GM04503 (cell line): ENCODE measurements at places on chromosomes 1 and 21.

GRCh38 chr1:26922431-26922729, 837 bp downstream of the NUDC start:
- no peak for DNase-seq

DNA sequence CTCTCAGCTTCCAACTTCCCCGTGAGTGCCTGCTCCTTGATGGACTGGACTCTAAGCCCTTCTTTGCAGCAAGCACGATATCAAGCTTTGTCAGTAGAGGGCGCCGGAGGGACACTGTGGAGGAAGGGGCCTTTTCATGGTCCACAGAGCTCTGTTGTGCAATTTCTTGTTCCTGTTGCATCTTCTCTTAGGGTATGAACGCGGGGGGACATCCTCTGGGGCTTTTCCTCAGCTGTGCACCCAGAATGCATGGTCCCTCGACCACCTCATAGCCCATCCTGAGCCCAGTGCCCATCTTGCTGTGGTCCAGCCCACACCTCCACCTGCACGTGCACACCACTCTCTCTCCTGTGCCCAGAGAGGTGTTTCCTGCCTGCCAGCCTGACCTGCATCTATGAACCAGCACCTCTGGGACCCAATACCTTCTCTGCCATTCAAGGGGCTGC, 556.8 kb downstream of the PTPRU start:
- DNase-seq = peak; percentile 12

DNA sequence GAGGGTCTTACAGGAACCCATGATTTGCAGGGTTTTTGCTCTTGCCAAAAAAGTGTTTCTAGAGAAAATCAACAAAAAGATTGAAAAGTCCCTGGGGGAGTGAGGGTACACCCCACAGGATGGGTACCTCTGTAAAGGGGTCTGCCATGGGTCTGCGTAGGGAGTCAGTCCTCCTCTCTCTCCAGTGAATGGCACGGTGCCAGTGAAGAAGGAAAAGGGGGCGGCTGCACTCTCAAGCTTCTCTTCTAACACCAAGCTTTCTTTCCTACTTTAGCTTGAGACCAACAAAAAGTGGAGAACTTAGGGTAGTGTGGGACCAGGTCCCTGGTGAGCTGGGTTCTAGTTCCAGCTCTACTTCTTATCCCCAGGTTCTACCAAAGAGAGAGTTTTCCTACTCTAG, 87.4 kb downstream of the GLUL start:
- no peak for DNase-seq

DNA sequence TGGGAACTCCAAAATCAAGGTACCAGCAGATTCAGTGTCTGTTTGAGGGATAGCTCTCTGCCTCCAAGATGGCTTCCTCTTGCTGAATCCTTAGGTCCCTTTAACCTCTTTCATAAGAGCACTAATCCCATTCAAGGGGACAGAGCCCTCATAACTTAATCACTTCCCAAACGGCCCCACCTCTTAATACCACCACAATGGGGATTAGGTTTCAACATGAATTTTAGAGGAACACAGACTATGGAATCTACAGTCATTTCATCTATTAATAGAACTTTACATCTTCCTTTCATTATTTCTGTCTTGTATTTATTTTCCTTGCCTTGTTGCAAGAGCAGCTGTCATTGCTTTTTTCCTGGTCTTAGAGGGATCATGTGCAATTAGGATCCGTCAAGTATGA, 30.3 kb downstream of the HOOK1 start:
- DNase-seq = no peak

GRCh38 chr1:110494522-110495406, 24.2 kb downstream of the KCNA10 start:
- DNase-seq = no peak

DNA sequence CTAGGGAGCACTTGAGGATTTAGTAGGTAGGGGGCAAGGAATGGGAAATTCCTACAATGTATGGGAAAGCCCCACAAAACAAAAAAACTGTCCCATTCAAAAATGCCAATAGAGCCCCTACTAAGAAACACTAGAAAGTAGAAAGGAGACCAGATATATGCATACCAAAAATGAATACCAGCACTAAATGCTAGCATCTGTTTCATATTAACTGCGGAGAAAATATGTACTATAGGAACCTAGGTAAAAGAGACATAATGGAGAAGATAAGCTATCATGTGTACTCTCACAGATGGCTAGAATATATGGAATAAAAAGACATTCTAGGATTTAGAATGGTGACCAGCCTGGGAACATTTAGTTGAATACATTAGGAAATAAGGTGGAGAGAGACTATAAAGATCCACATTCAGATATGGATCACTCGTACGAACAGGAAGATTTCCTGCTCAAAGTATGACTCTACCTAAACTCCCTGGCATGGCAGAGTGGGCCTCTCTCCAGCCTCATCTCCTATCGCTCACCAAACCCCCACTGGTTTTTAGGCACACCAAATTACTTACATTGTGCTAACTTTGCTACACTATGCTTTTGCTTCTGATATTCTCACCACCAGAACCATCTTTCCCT, 18.3 kb downstream of the ZNHIT6 start:
- no peak for DNase-seq

DNA sequence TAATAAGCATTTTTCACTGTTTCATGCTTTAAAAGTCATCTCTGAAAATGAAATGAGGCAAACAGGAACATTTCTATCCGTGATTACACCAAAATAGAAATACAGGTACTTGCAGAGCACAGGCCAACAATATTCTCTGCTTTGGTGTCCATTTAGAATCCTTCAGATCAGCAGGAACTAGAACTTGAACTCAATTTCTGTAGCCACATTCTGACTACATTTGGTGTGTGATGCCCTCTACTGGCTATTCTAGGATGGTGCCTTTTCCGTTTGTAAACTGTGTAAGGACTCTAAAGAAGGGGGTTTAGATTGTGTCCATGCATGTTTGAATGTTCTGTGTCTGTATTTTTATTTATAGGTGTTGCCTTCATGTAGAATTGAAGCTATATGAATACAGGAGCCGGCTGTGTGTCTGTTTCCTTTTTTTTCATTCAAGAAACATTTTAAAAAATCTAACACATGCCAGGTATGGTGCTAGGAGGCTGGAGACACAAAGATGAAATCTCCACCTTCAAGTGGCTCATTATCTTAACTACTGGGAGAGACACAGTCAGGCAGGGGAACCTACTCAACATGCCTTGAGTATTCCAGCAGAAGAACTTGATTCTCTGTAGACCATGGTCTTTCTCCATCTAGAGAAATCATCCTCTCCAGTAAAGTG, 7.6 kb upstream of the ZNF326 start:
- no peak for DNase-seq

DNA sequence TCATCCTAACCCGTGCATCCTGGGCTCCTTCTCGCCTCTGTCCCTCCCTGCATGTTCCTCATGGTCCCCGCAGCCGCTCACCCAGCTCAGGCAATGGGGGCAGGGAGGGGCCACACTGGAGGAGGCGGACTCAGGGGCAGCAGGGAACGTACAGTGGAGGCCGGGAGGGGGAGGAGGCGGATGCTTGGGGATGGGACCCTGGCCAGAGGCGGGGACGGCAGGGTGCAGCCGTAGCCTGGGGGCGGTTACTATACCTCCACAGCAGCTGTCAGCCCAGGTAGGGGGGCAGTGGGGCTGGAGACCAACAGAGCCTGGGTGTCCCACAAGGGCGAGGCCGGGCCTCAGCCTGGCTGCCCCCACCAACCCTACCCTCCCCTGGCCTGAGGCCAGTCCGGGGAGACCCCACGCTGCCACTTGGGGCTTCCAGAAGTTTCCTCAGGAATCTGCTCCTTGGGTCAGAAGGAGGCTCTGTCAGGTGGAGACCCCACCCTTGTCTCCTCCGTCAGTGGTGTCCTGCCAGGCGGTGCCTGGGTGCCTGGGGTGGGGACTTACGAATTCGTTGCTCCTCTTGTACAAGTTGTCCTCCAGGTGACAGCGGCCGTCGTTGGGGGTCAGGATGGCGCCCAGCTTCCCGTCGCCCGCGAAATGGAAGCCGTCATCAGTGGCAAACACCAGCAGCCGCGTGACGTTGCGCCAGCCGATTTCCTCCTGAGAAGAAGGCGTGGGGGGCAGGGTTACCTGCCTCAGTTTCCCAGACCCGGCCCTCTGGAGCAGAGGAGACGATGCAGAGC, 20.7 kb downstream of the ITGB2 start:
- no peak for DNase-seq

- no peak for DNase-seq
Measured at GRCh38 chr1:93925206-93925605, 16.0 kb upstream of the GCLM start.

DNA sequence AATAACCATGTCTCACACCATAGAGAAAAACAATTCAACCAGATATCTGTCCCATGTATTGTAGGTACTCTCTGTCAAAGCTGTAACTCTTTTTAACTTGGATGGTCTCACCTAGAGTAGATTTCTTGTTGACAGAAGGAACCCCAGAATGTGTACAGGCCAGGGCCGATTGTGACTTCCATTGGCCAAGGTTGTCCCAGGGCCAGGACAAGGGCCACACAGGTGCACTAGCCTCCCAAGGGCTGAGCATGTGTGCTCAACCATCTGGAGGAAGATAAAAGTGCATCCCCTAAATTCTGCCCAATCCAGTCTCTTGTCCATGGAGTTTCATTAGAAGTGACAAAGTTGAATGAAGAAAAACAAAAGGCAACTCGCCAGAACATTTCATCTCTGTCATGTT, 51.8 kb downstream of the SETD4 start:
- no peak for DNase-seq

DNA sequence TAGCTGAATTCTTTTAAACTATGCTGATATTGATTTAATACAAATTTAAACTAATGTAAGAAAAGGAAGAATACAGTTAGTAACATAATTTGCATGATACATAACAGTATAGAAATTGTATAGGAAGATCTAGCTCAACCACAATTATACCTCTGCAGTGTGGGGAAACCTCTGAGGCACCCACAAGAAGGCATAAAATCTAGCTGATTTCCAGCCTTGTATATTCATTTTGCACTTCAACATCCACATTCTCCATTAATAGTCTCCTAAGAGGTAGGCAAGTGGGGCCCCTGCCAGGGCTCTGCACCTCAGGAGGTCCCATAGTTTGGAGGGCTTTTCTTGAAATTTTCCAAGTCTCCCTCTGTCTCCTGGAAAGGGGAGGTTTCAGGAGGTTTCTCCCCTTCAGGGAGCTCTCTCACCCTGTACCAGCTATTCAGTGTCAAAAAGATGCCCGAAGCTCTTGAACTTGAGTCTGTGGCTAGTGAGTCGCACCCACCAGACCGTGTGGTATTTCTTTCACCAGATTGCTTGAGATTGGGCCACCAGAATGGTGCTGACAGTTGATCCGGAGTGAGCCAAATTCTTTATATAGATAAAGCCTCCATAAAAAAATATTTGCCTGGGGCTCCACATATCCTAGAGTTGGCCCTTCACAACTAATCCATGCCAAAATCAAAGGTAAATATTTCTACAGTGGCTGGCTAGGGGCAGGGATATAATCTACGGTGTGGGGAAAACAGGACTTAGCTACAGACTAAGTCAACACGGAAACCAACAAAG, 108.2 kb downstream of the TIAM1 start:
- DNase-seq = no peak

GRCh38 chr1:7680207-7680954, 90.7 kb upstream of the VAMP3 start:
- DNase-seq = no peak

GRCh38 chr1:53249706-53250105, 11.4 kb upstream of the MAGOH start:
- peak; percentile 61 for DNase-seq

DNA sequence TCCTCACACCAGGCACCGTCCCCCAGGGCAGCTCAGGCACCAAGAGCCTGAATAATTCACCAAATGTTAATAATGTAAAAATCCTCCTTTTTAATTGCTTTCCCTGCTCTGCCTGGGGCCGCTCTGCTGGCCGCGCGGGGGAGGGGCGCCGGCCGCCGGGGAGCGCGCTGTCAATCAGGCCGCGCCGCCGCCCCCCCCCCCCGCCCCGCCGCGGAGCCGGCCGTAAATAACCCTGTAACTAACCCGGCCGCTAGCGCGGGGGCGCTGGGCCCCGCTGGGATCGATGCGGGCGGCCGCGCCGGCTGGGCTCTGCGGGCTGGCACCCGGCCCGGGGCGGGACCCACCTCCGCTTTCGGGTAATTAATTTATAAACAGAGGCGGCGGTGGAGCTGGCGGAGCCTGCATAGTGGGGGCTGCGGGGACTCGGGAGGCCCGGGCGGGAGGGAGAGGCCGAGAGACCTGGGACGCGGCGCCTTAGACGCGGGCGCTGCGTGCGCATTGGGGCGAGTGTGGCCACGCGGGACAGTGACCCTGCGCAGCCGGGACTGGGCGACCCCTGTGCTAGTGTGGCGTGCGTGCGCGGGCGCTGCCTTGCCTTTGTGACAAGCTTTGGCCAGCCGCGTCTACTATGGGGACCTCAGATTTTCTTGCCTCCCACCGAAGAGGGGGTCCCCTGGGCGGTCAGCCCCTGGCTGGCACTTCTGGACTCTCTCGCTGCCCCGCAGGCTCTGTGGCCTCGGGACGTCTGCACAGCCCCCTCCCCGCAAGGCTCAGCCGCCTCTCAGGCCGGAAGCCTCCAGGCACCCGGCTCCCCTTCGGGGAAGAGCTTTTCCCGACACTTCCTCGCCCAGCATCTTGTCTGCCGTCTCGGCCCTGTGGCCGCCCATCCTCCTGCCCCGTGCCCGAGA, 16.6 kb downstream of the SAMD11 start:
- DNase-seq = no peak

- DNase-seq = no peak
Measured at GRCh38 chr1:47407481-47407880, 8.6 kb upstream of the FOXE3 start.

GRCh38 chr1:98870959-98871903, 133.4 kb downstream of the PLPPR5 start:
- DNase-seq = no peak

- no peak for DNase-seq
Measured at GRCh38 chr1:228174482-228175315, 9.1 kb downstream of the IBA57 start.

- DNase-seq = no peak
Measured at GRCh38 chr1:51583532-51583931, 33.4 kb upstream of the OSBPL9 start.

- DNase-seq = no peak
Measured at GRCh38 chr1:63799307-63799706, 25.5 kb downstream of the ROR1 start.

- DNase-seq = no peak
Measured at GRCh38 chr1:183303901-183304300, 114.3 kb downstream of the NMNAT2 start.

DNA sequence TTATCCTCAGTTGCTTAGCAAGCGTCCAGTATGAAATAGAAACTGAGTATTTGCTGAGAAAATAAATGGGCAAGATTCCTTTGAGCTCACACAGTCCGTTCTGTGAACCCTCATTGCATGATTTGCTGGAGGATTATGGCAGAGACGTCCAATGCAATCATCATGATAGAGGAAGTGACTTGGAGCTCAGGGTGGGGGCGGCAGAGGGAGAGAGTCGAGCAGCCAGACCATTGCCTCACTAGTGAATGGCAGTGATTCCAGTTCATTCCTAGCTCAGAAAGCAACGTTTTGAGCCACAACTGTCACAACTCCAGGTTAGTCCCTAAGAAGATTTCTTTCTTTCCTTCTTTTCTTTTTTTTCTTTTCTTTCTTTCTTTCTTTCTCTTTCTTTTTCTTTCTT, 27.5 kb upstream of the COL9A2 start:
- DNase-seq = peak; percentile 41
